Stimulated activated naive CD4-positive, alpha-beta T cell (primary cell): ENCODE measurements at places on chromosomes 12 and 14.

DNA sequence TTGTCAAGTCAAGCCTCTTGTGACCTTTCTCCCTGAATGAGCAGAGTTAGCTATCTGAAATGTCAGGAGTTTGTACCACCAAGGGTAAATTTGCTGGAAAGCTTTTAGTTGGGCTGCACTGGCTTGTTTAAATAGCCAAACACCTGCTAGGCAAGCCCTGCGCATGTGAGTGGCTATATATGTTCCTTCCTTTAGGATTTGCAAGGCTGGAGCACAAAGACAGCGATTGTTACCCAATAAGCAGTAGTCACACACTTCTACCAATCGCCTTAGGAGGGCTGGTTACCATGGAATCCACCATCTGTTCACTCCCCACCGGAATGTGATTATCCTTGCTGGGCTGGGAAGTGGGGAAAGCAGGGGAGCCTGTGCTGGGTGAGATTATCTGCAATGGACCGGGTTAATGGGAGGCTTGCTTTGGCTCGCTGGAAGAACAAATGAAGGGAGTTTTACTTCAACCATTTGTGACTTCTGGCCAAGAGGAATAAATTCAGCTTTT is 102.5 kb downstream of the FGD4 start:
- DNase-seq: no peak

DNA sequence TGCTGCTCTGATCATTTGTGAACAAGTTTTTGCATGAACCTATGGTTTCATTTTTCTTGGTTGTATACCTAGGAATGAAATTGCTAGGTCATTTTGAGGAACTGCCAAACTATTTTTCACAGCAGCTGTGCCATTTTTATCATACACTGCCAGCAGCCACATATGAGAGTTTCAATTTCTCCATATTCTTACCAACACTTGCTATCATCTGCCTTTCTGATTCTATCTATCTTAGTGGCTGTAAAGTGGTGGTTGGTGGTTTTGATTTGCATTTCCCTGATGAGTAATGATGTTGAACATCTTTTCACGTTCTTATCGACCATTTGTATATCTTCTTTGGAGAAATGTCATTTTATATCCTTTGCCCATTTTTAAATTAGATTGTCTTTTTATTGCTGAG is 146.1 kb downstream of the C12orf75 start:
- no peak for DNase-seq

GRCh38 chr12:111586986-111587385 is 12.1 kb downstream of the ATXN2 start:
- DNase-seq: no peak

- DNase-seq: no peak
These were observed 67.6 kb upstream of the CDKN3 start for GRCh38 chr14:54329082-54329695.

- no peak for DNase-seq
These were observed 72.0 kb downstream of the NIN start for GRCh38 chr14:50758945-50759344.

DNA sequence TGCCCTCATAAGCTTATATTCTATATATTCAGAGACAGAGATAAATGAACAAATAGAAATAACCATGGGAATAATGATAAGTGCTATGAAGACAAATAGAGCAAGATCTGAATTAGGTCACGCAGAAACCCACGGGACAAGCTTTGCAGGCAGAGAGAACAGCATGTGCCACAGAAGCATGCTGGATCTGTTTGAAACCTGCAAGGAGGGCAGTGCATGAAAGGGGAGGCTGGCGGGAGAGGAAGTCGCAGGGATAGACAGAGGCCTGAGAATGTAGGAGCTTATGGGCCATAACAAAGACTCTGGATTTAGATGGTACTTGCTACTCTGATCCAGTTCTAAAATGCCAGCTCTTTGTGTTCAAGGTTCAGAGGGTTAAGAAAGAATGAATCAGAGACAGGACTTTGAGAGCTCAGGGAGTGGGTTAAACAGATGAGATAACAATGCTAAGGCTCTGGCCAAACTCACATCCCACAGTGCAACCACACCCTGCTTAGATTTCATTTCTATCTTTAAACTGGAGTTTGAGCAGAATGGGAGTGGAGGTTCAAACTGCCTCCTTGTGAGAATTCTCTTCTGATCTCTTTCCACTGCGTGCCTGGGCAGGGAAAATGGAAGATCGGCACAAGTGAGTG is 49.2 kb upstream of the PPP1R12A start:
- no peak for DNase-seq
